ENCODE measurements at places on chromosomes 2 and 18.

GRCh38 chr2:109582928-109583895 is 30.6 kb downstream of the SEPTIN10 start:
- DNase-seq = no peak

GRCh38 chr2:3589086-3589485 is 5.8 kb upstream of the COLEC11 start:
- no peak for DNase-seq

DNA sequence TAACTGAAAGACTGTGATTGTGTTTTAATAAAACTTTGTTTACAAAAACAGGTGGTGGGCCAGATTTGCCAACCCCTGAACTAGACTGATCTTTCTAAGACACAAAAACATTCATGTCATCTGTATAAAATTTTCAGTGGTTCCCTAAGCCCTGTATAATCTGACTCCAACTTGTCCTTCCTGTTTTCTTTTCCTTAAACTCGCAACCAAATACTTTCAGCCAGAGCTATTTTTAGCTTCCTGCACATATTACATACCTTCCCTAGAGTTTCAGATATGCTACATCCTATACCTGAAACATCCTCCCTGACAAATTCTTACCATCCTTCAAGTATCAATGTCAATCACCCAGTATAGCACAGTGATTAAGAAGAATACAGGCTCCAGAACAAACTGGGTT is 4.8 kb downstream of the GCFC2 start:
- no peak for DNase-seq

DNA sequence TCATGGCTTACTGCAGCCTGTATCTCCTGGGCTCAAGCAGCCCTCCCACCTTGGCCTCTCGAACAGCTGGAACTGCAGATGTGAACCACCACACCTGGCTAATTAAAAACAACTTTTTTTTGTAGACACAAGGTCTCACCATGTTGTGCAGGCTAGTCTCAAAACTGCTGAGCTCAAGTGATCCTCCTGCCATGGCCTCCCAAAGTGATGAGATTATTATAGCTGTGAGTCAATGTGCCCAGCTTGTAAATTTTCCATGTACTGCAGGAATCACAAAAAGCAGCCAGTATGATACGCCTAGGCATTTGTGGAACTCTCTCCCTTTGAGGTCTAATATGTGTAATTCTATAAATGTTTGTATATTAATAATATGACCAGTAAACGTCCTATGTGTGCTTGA is 59.9 kb downstream of the MSH6 start:
- DNase-seq = no peak

DNA sequence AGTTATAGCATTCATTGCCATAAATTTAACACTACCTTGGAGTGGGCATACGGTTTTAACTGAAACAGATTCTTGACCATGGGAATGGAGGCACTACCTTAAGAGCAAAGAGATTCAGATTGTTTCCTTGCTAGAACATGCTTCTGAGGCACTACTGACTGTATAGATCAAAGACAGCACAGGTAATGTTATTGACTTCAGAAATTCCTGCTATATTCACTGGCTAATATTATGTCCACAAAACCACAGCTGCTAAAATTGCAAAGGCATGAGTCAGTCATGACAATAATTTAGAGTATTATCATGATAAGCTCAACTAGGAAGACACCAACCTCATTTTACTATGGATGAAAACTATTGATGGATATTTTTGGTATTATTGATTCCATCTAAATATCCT is 39.4 kb downstream of the SLC8A1 start:
- no peak for DNase-seq

DNA sequence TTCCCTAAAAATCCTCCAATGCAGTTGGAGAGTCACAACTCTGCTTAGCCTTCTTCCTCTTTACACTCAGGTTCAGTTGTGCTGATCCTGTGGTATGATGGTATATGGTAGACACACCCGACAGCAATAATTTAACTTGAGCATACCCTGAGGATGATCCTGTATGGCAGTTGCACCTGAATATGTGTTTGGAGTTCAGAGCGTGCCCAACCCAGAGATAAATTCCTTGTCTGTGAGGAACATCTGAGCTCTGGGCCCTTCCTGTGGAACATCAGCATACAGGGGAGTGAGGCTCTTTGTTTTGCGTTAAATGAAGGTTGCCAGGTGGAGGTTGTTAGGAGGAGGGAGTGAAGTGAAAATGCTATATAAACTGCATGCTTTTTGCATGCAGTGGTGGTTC is 187.7 kb downstream of the MYO3B start:
- DNase-seq = no peak

GRCh38 chr2:121577381-121577780 is 46.7 kb downstream of the RNU4ATAC start:
- DNase-seq = no peak

DNA sequence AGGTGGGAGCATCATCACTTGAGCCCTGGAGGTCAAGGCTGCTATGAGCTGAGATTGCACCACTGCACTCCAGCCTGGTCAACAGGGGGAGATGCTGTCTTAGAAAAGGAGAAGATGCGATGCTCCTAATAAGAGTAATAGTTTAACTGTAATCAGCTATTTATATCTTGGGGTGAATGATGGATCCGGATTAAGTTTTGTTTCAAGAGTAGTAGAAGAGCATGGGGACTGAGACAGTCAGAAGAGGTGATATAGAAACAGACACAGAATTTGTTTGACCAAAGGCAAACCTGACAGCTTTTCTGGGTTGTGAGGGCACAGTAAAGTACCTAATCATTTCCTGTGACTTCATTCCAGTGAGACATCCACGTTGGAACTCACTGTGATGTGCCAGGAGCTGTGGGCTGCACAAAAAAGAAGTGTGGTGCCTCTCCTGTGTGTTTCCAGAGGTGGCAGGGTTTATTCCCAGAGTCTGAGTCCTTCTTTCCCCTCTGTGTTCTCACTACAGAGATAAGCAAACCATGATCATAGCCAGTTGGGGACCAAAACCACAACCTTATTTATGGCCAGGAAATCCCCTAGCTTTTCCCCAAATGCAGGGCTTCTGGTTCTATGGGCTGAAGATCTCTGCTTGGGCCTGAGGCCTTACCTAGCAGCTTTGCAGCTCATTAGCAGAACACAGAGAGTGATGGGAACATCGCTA is 113.7 kb downstream of the XRCC5 start:
- no peak for DNase-seq

DNA sequence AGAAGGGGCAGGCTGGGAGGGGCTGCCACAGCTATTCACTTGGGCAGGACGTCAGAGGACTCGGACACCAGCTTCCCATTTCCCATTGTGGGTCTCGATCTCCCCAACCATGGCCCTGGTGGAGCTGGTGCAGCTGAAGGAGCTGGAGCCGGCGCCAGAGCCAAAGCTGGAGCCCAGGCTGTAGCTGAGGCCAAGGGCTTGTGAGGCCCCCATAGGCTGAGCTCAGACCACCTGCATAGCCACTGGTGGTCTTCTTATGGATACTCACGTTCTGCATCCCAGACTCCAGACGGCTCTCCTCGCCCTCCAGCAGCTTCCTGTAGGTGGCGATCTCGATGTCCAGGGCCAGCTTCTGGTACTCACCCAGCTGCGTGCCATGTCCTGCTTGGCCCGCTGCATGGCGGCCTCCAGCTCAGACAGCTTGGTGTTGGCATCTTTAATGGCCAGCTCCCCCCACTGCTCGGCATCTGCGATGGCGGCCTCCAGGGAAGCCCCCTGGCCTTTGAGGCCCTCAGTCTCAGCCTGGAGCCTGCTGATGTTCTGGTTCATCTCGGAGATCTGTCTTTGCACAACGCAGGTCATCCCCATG is 6.0 kb upstream of the CDK5R2 start:
- no peak for DNase-seq

GRCh38 chr18:3177902-3178687 is 41.7 kb downstream of the MYOM1 start:
- DNase-seq = no peak
